CD4-positive, alpha-beta T cell treated with Interleukin-21 for 1 hour (primary cell): ENCODE measurements at places on chromosomes 7 and 10.

GRCh38 chr10:102332772-102333171 is 62.7 kb upstream of the NFKB2 start:
- no peak for DNase-seq

DNA sequence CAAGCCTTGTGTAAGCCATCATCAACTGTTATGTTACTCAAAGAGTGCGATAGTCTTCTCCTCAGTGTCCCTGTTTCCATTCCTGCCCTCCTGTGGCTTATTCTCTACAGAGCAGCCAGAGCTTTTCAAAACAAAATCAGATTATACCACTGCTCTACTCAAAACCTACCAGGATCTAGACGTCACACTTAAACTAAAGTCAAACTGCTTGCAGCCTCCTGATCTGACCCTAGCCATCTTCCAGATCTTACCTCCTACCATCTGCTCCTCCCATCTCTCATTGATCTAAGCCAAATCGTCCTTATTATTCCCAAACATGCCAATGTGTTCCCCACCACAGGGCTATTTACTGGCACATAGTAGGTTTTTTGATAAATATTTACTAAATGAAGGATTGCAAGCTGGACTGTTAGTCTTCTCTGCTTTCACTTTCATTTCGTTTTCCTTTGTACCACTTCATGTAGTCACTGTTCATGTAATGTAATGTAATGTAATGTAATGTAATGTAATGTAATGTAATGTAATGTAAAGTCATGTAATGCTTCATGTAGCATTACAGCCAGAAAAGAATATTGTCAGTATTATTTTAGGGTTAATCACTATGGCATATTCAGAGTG is 116.1 kb downstream of the GPR37 start:
- no peak for DNase-seq

DNA sequence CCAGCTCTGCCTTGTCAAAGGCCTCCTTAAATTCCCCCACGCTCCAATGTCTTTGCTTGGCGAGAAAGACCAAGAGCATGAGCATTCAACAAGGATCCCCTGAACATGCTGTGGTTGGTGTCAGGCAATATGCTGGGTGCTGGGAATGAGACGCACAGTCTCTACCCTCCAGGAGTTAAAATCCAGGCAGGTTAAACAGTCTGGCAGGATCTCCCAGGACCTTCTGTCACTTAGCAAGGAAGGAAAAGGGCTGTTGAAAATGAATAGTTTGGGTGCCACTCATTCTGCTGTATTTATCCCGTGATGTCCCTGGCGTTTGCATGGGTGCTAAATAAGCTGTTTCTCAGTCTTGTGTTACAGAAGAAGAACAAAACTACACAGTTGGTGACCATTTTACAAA is 21.9 kb upstream of the ITGA8 start:
- DNase-seq, result no peak

DNA sequence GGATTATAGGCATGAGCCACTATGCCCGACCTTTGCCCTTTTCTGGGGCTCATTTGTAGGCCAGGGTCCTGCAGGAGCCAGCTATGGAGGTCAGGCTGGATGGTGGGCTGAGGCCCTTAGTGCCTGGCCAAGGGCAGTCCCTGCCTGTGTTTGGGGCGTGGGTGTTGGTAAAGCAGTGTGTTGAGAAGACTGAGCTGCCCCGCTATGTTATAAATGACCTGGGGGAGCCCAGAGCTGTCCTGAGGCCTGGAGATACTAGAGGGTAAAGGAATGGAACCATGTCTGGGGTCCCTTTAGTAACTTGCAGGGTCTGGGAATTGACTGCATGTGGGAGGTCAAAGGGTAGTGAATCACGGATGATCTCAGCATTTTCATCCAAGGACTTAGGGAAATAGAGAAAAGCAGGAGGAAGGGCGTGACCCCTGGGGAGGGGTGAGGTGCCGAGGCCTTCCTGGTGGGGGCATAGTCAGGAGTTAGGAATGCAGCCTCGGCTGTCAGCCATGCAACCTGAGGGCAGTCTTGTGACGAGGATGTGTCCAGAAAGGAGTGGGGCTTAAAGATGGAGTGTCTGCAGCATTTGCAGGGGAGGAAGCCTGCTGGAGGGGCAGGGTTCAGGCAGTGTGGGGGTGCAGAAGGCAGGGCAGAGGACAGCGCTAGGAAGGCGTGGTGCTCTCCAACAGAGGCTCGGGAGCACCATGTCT is 31.5 kb downstream of the TMEM248 start:
- DNase-seq, result no peak

DNA sequence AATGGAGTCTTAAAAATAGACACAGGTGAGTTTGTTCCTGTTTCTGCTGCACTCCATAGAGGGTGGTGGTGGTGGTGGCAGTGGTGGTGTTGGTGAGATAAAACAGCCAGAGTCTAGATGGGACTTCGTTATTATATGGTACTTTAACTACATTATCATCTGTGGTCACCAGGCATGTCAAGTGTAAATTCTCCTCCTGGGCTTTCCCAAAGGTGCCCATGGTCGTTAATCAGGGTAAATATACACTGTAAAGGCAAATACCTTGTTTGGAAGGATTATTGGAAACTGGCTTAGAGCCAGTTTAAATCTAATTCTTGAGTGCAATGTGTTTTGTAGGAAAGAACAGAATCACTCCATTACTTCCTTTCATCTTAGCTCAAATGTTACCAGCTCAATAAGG is 21.5 kb upstream of the COMMD3 start:
- no peak for DNase-seq

DNA sequence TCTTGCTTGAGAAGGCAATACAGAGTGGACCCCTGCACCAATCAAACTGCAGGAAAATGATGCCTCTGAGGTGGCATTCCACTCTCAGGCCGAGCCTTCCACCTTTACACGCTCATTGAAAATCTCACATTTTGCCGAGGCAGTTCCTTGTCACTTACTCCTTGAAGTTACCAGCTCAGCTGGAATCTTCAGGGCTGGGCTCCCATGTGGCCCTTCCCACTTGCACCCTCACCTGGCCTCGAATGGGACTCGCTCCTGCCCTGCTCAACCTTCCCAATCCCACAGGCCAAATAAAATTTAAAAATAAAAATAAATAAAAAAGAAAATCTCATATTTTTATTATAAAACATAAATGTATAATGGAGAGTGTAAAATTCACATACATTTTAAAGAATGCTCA is 790.7 kb upstream of the COBL start:
- DNase-seq, result no peak

- no peak for DNase-seq
These were observed 8.3 kb upstream of the CALML5 start for GRCh38 chr10:5507649-5508131.

DNA sequence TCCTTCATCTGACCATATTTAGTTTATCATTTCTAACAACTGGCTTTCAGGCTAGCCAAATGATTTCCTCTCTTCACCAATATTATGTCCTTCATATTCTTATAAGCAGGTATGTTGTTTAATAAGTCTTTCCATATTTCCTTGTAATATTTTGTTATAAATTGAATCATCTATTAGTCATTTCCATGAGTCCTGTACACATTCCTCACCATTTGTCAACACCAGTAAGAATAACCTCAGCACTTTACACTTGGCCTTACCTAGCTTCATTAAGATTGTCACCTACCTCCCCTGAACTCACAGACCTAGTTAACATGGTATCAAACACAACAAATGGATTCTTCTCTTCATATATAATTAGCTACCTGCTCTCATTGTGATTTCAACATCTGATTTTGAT is 282.3 kb downstream of the SEMA3D start:
- DNase-seq, result no peak

DNA sequence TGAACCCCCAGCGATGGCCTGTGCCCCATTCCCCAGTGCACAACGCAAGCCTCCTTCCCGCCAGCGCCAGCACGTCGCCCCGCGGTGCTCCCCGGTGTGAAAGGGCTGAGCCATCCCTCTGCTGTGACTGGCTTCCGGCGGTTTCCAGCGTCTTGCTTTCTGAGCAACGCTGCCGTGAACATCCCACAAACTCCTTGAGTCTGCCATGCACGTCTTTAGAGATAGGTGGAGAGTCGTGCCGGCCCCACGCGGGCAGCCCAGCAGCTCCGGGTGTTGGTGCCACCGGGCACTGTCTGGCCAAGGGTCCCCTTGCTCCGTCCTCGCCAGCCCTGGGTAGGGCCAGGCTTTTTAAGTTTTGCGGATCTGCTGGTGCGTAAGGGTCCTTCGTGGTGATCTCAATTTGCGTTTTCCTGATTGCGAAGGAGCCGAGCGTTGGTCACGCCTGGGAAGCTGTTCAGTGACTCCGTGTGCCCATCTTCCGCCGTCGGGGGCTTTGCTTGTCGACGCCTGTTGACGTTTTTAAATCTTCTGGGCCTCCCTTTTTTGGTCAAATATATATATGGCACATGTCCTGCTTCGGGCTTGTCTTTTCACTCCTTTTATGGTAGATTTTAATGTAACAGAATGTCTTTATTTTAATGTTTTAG is 70.6 kb downstream of the FOXL3 start:
- DNase-seq, result no peak

- no peak for DNase-seq
These were observed 33.9 kb downstream of the STARD3NL start for GRCh38 chr7:38211940-38212339.

GRCh38 chr7:90111-91063 is 102.0 kb upstream of the FAM20C start:
- no peak for DNase-seq

GRCh38 chr10:47348138-47348651 is at the start of gene RBP3:
Gene RBP3, plus strand, starts transcription at chr10:47348363. Its CDS starts 122 bp downstream, at chr10:47348485.
- DNase-seq, result no peak

GRCh38 chr10:86319676-86320075 is 46.9 kb downstream of the GRID1 start:
- DNase-seq, result no peak

GRCh38 chr7:111654343-111654742 is 92.1 kb upstream of the IMMP2L start:
- no peak for DNase-seq

GRCh38 chr10:36324831-36325230 is 682.7 kb upstream of the FZD8 start:
- DNase-seq, result no peak

- no peak for DNase-seq
These were observed 30.3 kb downstream of the RHOBTB1 start for GRCh38 chr10:60913657-60914056.

DNA sequence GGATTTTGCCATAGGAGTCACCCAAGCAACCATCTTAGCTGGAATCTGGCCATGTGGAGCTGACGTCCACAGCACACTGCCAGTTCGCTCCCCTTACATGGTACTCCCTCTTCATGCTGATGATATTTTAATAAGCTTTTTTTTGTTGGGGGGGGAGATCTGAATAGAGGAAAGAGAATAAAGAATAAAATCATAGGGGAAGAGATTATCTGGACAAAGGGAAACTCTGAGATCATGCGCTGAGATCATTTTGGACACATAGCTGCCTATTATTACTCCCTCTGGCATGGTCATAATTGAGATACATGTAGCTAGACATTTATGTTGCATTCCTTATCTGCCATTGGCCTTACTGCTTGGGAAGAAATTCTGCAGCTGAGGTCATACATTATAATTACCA is 282.7 kb downstream of the HTR7 start:
- DNase-seq, result no peak

DNA sequence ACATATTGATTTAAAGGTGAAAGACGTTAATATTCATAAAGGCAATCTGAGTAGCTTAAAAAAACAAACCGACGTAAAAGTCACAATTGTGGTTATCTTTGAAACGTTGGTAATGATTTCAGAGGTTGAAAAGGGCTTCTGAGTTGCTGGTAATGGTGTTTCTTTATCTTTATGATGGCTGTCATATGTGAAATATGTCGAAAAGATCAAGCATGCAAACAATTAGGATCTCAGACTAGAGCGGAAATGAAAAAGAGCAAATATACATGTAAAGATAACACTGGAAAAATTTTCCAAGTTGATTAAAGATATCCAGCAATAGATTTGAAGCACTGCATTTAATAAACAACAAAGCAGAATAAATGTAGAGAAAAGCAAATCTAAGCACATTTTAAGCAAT is 998.3 kb upstream of the MBL2 start:
- DNase-seq, result no peak

DNA sequence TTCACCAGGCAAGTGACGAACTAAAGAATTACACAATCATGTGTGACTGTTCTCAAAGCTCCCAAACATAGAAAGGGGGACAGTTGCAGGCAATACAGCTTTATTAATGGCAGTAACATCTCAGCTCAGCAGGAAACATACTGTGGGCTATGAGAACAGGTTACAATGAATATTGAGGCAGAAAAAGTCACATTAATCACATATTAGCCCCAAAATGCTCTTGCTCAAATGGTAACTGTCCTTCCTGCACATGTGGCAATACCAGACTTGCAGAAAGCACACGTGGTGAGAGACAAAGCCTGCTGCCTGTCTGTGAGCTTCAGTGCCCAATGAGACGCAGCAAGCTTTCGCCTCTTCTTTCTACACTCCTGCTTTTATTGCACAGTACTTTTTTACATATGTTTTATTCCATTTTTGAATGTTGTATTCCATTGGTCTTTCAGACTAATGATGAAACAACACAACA is 104.9 kb upstream of the ACBD5 start:
- no peak for DNase-seq
